Stimulated activated CD8-positive, alpha-beta memory T cell treated with anti-CD3 and anti-CD28 coated beads, Interleukin-7, amount 100 ng/mL, for 4 hours (primary cell): ENCODE measurements at places on chromosomes 16 and 17.

DNA sequence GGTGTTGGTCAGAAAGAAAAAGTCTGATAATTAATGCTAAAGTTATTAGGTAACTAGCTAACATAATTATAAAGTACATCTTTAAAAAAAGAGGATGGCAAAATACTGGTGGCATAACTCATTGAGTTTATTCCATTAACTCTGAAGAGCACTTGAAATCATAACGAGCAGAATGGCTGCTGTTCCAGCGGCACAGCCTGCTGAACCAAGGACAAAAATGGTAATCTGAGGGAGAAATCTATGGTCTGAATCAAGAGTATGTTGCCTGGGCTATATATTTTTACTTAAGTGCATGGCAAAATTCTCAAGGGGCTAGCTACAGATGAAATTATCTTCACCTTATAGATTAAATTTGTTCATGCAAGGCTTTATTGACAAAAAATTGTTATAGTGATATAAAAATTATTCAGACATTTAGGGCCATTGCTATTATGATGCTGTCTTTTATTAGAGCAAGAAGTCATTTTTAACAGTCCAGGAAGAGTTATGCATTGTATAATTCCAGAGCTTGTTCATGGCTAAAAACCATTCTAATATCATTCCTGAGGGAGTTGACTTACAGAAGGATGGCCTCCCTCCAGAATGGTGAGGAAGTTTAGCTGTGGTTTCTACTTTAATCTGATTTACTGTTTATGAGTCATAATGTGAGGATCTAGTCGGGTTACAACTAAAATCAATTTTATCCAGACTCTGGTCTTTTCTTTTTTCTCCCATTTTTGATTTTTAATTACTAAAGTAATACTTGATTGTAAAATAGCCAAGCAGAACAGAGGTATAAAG, 41.4 kb upstream of the ANKFN1 start:
- DNase-seq, result no peak

GRCh38 chr16:60586493-60586892, 1449.7 kb downstream of the CDH8 start:
- DNase-seq, result no peak

GRCh38 chr17:76049836-76050537, 22.3 kb downstream of the SRP68 start:
- no peak for DNase-seq

DNA sequence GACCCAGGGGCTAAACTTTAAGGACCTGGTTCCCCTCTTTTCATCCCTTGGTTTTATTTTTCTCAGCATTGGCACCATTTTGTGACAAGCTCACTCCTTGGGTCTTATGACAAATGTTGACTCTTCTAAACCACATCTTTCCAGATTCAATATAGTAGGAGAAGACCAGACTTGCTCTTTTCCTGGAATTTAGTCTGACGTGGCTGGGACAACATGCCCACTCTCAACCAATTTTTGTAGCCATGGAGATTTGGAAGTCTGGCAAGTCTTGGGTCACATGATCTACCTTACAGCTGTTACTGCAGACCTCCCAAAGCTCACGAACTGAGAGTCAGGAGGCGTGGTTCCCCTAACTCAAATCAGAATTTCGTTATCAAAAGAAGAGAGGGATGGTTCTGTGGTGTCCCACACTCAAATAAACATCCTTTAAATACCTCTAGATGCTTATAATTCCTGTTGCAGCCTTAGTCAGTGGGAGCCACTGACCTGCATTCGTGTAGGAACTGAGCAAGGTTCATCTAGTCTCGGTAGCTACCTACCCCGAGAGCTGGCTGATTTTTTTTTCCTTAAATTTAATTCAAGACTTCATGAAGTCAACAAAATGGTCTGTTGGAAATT, 683.5 kb downstream of the MAF start:
- no peak for DNase-seq

GRCh38 chr16:48366165-48367093, 18.8 kb downstream of the SIAH1 start:
- DNase-seq, result peak; percentile 24

GRCh38 chr16:22023505-22023904, 15.6 kb downstream of the MOSMO start:
- DNase-seq, result no peak

DNA sequence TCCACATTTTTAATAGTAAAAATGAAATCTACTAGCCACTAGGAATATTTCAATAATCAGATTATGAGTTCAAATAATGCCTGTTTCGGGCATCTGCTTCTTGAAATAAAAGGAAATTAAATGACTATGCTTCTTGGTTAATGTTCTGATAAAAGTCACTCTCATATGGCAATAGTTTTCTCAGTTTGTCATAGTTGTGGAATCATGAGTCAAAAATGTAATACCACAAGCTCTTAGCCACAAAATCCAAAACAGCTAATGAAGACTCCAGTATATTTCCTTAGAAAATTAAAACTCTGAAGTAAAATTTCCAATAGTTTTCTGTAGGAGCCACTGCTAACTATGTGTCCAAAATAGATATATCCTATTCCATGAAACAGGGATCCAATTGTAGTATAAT, 676.3 kb upstream of the CDH8 start:
- DNase-seq, result no peak

GRCh38 chr16:47142486-47142820, 1.3 kb downstream of the NETO2 start:
- no peak for DNase-seq

DNA sequence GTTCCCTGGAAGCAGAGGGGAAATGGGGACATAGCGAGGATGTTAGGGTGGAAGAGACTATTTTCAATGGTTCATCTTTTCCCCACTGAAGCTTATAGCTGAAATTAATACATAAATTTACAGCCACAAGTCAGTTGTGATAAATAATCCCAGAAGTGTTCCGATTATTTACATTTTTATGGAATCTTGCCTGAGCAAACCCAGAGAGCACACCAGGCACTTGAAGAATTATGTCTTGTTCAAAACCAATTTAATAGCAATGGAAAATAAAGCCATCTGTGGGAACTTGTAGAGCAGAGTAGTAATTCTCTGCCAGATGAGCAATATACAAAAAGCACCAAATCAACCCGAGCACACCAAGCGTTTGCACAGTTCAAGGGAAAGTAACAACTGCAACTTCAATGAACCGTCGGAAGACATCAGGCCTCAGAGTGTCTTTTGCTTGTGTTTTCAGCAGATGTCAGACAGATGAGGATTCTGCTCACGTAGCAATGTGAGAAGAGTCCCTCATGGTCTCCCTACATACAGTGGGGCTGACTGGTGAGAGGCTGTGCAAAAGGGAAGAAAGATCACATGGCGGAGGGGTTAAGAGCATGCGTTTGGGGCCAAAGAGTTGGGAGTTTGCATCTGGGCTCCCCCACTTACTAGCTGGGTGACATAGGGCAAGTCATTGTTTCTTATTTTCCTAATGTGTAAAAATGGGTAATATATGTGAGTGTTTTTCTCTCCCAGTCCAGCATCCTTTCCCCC, 148.7 kb upstream of the HS3ST2 start:
- no peak for DNase-seq

DNA sequence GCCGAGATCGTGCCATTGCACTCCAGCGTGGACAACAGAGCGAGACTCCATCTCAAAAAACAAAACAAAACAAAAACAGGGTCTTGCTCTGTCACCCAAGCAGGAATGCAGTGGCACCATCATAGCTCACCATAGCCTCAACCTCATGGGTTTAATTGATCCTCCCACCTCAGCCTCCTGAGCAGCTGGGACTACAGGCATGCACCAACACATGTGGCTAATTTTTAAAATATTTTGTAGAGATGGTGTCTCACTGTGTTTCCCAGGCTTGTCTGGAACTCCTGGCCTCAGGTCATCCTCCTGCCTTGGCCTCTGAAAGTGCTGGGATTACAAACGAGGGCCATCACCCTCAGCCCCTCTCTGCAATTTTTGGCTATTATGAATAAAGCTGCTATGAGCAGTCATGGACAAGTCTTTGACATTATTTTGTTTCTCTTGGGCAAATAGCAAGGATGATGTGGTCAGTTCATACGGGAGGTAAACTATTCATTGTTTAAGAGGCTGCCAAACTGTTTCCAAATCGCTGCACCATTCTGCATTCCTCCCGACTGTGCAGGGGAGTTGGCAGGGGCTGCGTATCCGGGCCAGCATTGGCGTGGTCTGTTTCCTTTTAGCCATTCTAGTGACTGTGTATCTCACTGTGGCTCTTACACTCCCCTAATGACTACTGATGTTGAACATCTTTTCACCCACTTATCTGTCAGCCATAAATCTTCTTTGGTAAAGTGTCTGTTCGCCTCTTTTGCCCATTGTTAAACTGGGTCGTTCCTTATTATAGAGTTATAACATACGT, 21.1 kb downstream of the EIF4A3 start:
- DNase-seq, result no peak

DNA sequence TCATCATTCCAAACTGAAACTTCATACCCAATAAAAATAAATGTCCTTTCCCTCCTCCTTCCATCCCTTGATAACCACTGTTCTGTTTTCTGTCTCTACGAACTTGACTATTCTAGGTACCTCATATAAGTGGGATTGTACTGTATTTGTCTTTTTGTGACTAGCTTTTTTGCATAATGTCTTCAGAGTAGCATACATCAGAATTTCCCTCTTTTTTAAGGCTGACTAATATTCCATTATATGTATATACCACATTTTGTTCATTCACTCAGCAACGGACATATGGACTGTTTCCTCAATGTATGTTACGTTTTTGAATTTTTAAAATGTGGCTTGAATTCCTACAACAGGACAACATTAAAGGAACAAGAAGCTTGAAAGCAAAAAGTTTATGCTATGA, 1.5 kb upstream of the NUFIP2 start:
- no peak for DNase-seq

DNA sequence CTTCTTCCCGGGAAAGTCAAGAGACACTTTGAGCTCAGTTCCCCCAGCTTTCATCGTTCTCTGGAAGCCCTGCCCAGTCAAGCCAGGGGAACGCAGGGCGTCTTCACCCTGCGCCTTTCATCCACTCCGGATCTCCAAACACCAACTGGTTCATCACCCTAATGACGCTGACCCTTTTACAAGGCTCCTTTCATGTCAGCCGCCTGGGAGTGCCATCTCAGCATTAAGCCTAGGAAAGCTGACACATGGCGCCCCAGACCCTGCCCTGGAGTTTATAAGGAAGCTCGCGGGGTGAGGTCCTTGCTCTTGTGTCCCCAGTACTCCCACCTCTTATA, 594 bp upstream of the DNAJC7 start:
- no peak for DNase-seq

GRCh38 chr17:42272162-42272907, 3.9 kb downstream of the STAT5B start:
- no peak for DNase-seq

DNA sequence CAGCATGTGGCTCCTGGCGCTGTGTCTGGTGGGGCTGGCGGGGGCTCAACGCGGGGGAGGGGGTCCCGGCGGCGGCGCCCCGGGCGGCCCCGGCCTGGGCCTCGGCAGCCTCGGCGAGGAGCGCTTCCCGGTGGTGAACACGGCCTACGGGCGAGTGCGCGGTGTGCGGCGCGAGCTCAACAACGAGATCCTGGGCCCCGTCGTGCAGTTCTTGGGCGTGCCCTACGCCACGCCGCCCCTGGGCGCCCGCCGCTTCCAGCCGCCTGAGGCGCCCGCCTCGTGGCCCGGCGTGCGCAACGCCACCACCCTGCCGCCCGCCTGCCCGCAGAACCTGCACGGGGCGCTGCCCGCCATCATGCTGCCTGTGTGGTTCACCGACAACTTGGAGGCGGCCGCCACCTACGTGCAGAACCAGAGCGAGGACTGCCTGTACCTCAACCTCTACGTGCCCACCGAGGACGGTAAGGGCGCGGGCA, 645 bp downstream of the NLGN2 start:
- DNase-seq, result no peak

DNA sequence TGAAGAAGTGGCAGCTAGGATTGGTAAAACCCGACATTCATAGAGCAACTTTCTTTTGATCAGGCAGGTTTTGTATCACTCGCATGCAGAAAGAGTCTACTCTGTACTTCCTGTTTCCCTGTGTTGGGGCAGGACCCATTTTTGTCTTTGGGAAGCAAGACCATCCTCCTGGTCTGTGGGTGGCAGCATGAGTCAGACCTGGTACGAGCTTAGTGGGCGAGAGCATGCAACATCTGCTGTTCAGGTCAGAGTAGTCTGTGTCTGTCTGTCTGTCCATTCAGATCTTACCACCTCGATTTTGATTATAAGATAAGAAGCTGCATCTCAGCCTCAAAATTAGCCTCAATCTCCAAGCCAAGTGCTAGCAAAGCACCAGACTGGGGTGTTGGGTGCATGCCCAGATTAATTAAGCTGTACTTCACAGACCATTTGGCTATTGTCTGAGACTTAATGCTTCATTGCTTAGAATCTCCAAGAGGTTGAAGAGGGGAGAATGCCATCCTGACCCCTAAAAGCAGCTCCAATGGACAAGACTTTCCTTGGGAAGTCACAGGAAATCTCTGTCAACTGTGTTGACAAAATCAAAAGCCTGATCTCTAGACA, 110.9 kb downstream of the XYLT1 start:
- no peak for DNase-seq

GRCh38 chr16:30774367-30775130, 12.4 kb downstream of the RNF40 start:
- no peak for DNase-seq

DNA sequence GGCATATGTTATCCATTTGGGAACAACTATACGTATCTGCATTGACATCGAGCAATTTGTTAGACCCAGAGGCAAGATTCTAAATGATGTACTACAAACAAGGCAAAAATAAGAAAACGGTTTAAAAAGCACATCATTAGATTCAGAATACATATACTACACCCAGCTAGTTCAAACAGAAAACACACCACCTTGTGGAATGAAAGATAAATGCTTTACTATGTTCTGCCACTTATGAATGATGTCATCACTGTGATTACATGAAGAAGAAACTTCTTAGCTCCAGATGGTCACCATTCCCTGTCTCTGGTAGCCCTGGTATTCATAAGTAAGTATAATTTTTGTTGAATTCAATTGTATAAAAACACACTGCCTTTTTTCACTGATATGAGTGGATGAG, 7.8 kb downstream of the NACA2 start:
- no peak for DNase-seq

DNA sequence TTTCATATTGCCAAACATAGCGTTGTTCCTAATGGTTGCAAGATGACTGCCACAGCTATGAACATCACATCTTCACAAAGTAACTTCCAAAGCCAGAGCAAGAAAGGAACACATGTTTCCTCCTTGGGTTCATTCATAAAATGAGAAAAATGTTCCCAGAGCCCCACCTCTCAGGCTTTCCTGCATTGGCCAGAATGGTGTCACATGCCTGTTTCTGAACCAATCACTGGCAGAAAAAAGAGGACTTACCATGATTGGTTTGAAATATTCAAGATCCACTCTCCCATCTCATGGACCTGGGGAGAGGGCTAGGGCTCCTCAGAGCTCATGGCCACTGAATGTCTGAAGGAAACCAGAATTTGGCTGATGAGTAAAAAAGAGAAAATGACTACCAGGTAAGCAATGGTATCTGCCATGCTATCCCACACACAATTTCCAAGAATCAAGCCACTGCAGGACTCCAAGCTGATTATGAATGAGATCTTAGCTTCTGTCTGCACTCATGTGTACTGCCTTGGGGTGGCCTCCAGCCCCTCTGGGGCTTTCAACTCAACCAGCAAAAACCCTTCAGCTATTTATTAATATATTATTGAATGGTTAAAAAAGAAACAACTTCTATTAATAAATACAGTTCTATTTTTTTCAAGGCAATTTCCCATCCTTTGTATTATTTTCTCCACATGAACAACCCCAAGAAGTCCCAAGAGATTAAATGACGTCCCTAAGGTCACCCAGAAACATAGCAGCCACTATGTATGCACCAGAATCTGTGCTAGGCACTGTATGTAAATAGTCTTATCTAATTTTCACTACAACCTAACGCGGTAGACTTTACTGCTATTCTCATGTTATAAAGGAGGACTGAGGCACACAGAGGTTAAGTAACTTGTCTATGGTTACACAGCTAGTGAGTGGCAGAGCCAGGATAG, 61.4 kb upstream of the TMC5 start:
- no peak for DNase-seq
